ENCODE measurements at places on chromosomes 1 and 21. TPM values are rescaled to one million over a fixed set of nuclear protein-coding genes. Genes with fewer than 3 reads are reported as not detected.

GPR89B gene
- total RNA-seq: 30.9 TPM

GRCh38 chr1:10561955-10562354 is 87.2 kb downstream of the PEX14 start:
- DNase-seq: no peak

DNA sequence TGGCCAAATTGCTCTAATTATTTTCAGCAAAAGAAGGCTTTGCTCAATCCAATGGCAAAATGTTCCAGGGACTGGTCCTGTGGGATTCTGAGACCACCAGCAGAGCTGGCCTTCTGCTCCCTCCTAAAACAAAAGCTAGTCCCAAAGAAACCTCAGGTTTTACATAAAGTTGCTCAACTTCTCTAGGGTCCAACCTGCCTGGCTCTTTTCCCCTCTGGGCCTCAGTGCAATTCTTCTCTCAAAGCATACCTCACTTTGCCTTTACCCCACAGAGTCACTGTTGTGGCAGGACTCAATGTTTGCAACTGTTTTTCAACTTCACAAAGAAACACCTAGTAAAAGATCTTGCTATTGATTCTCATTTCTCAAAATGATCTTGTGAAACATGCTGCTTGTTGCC is 39.8 kb downstream of the TBX15 start:
- no peak for DNase-seq

DNA sequence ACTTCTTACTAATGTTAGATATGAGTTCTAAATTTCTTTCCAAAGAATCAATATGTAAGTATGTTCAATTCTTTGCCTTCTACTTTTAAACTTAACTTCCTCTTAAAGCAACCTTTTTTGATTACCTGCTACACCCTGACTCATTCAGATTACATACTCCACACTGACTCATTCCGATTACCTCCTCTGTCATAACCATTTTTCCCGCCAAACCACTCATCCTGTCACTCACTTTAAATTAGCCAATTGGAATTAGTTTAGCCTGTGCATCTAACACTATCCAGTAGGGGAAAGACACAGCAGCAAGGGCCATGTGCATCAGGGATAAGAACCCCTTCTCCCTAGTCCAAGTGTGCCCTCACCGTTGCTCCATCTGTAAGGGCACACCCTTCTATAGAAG is 815.5 kb downstream of the BRINP3 start:
- no peak for DNase-seq

- no peak for DNase-seq
Observed at GRCh38 chr21:33266789-33267135, 595 bp downstream of the IL10RB start.

CLDN17 gene
- total RNA-seq: 0.09 TPM

MSH4 gene
- 0.19 TPM for total RNA-seq

DNA sequence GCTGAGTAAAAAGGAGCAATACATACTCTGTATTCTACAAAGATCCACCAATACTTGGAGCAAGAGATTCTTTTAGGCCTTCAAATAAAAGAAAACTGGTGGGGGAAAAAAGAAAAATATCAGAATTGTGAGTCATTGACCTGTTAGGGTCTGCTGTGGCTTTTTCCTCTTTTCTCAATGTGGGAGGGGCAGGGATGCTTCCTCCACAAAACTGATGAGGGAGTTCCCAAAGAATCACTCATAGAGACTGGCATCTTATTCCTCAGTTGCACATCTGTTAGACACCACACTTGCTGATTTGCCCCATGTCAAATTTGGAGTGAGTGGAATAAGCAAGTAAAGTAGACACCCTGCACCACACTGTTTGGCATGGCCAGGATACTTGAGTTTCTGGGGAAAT is 16.6 kb downstream of the C1orf141 start:
- DNase-seq: no peak
